GM23248 (cell line): ENCODE measurements at places on chromosomes 12 and 14.
A peak's percentile ranks its signal among the peaks of the same experiment; 100 is the strongest.

DNA sequence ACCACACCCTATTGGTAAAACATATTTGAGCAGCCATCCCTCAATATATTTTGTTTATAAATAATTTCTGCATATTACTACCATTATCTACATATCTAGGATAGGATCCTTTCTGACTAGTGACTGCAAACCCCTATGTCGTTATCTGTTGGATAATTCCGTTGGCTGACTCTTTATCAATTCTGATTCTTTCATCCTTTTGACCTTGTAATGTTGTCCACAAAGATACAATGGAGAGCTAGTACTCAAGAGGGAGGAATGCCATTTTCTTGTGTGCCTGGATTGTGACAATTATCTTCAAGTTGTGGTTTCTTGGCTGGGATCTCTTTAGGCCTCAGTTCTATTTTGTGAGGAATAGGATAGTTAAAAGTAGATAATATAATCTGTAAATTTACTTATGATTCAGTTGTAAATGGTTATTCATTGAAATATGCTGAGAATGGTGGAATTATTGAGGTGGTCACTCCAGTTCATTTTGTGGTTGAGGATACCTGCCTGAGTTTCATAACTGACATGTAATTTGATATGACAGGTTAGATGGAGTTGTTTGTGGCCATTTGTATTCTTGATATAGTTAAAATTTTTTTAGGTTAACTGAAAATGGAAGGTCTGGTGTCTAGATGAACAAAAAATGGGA is 10.1 kb downstream of the CHST11 start:
- DNase-seq, result no peak

GRCh38 chr12:101670007-101670671 is 27.3 kb upstream of the CHPT1 start:
- peak; percentile 54 for DNase-seq

- DNase-seq, result peak; percentile 43
These were observed 87.3 kb downstream of the TMX1 start for GRCh38 chr14:51327376-51327775.

DNA sequence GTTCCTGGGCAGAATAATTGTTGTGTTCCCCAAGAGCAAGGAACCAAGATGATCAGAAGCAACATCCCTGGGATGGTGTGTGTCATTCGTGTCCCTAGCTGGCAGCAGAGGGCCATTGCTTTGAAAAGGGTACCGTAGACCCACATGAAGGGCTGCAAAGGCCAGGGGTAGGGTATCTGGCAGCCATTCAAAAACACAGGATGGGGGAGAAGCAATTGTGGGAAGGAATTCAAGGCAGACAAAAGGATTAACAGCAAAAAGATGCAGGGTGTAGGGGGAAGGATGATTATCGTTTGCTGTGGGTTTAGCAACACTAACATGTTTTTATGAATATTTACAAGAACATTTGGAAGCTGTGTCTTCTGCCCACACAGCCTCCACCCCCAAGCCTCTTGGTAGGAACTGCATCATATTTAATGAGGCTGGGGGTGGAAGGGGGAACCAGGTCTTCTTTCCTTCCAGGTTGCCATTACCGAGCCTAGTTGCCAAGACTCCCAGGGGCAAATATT is 169.0 kb upstream of the G2E3 start:
- no peak for DNase-seq

- DNase-seq, result no peak
These were observed 1888.1 kb upstream of the SEL1L start for GRCh38 chr14:83421711-83422110.

DNA sequence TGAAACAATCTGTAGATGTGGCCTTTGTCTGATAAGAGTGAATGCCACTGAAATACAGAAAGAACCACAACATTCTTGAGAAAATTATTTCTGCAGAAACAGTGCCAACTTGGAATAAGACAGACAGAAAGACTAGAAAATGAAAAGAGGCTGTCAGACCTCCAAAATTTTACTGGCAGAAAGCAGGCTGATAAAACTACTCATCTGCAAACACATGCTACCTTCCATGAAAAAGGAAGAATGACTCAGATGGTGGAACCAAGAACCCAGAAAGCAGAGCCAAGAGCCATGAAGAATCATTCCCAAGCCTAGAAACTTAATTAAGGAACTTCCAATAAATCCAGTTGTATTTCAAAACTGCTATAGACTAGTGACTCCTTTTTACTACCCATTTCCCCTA is 31.9 kb upstream of the OSBPL8 start:
- peak; percentile 77 for DNase-seq

GRCh38 chr12:63930971-63931370 is 86.5 kb downstream of the SRGAP1 start:
- peak; percentile 91 for DNase-seq

DNA sequence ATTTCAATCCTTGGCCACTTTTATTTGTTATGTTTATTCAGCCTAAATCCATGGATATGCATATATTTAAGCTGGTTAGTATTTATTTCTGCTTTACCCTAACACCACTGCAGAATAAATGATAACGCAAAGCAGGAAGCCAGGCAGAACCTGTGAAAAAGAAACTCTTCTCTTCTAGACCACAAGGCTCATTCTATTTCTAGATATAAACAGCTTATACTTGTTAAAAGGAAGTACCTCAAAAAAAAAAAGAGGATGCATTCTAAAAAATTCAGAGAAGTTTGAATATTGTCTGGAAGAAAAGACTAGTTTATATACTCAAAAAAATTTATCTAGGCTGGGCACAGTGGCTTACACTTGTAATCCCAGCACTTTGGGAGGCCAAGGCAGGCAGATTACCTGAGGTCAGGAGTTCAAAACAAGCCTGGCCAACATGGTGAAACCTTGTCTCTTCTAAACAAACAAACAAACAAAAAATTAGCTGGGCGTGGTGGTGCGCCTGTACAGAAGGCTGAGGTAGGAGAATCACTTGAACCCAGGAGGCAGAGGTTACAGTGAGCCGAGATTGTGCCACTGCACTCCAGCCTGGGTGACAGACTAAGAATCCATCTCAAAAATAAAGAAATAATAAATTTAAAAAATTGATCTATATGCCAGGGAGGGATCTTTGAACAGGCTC is 55.8 kb downstream of the GALNT4 start:
- DNase-seq, result no peak

GRCh38 chr12:38746744-38747143 is 158.6 kb downstream of the CPNE8 start:
- no peak for DNase-seq
